Keratinocyte (primary cell): ENCODE measurements at places on chromosomes 1 and 21. TPM values are rescaled to one million over a fixed set of nuclear protein-coding genes. Genes with fewer than 3 reads are reported as not detected.

DNA sequence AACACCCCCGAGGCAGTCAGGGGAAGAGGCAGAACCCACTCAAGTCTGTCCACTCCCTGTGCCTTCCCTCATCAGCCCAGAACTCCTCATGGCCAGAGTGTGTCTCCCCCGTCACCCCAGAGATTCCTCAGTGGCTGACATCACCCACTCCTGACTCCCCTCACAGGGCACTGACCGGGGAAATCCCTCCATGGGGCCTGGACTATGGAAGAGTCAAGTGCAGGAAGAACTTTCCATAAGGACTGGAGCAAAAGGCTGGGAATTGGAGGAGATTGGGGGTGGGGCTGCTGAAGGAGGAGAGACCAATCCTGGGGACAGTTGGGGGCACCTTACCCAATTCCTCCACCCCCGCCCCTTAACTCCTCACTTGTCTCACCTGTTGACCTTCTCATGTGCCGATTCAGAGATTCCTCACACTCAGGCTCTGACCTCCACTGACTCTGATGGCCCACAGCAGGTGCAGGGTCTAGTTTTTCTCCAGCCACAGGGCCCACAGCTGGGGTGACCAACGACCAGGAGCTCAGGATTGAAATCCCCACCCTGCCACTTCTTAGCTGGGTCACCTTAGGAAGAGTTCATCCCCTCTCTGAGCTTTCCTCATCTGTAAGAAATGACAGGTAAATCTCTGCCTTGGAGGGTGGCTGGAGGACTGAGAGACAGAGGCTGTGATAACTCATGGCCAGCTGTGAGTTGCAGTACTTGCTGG is 481 bp upstream of the EXTL1 start:
- no peak for DNase-seq

CPTP gene
- polyA plus RNA-seq: 5.8 to 14.0 TPM (median 11.8 TPM) in 3 replicates

- DNase-seq: no peak
Measured at GRCh38 chr1:244065063-244065793, 14.1 kb downstream of the ZBTB18 start.

GRCh38 chr1:31064111-31064717 is 1.3 kb downstream of the PUM1 start:
- DNase-seq: no peak

DNA sequence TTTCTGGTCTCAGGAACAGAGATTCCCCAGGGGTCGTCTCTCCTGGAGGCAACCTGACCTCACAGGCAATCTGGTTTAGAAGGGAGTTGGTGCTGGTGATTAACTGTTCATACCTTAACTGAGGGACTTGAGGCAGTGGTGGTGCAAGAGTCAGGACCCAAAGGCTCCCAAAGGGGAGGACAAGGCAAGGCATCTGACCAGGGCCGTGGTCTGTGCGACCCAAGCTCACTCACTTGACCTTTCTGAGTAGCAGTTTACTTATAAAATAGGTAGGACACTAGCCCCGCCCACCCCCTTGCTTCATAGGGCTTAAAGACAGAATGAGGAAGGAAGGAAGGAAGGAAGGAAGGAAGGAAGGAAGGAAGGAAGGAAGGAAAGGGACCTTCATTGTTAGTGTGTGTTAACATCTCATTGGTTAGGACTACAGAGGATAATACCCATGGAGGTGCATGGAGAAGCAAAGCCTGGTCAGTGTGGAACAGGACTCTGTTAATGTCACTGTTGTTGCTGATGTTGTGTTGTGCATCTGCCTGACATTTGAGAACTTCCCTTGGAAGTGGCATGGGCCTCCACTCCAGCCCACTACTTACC is 4.6 kb upstream of the KCNA2 start:
- no peak for DNase-seq

DNA sequence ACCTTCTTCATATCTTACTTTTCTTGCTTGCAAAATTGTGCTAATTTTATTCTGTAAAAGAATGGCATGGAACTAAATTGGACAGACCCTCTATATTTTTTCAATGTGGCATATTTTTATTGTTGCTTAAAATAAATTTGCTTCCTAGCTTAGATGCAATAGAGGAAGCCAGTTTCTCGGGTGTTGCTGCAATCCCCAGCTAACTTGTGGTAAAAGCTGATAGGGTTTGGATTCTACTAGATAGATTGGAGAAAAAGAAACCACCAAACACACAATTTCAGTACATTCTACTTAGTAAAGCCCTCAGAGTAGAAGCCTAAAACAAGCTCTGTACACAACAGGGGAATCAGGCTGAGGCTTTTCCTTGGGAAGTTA is 49.5 kb upstream of the GCLM start:
- no peak for DNase-seq

LRRIQ3 gene
- polyA plus RNA-seq: 0.94 to 1.8 TPM (median 1.1 TPM) in 3 replicates

DNA sequence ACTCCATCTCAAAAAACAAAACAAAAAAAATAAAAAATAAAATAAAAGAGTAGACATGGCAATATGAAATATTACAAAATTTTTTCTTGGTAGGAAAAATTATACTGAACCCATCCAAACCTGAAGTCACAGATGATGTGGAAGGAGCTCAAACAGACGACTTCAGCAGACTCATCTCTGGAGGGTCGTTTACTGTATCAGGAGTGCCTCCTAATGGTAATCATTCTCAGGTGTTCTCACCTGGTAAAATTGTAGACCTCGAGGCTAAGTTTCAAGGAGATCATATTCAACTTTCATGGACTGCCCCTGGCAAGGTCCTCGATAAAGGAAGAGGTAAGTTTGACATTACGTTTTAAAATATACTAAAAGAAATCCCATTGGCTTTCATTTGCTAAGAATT is 54.3 kb upstream of the SH3GLB1 start:
- no peak for DNase-seq

ACTN2 gene
- polyA plus RNA-seq: not detected in 3 replicates

DNA sequence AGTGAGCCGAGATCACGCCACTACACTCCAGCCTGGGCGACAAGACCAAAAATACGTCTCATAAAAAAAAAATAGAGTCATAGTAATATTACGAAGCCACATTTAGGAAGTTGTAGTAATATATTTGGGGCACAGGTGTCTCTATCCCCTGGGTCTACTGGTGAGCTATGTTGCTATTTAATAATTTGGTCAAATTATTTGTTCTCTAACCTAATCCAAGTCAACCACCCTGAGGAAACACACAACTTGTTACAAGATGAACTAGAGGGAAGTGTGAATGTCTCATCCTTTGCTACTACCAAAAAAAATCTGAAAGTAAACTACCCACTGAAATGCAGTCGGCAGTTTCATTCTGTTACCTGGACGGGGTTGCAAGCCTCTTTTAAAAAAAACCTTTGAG is 35.3 kb downstream of the RGS8 start:
- DNase-seq: no peak

TMPRSS15 gene
- polyA plus RNA-seq: not detected in 3 replicates

NDUFS2 gene
- polyA plus RNA-seq: 105 to 136 TPM (median 135 TPM) in 3 replicates

- DNase-seq: no peak
Measured at GRCh38 chr1:203082571-203083462, 3.0 kb downstream of the MYOG start.

- DNase-seq: no peak
Measured at GRCh38 chr1:25760871-25761270, 39.1 kb upstream of the SELENON start.

DNA sequence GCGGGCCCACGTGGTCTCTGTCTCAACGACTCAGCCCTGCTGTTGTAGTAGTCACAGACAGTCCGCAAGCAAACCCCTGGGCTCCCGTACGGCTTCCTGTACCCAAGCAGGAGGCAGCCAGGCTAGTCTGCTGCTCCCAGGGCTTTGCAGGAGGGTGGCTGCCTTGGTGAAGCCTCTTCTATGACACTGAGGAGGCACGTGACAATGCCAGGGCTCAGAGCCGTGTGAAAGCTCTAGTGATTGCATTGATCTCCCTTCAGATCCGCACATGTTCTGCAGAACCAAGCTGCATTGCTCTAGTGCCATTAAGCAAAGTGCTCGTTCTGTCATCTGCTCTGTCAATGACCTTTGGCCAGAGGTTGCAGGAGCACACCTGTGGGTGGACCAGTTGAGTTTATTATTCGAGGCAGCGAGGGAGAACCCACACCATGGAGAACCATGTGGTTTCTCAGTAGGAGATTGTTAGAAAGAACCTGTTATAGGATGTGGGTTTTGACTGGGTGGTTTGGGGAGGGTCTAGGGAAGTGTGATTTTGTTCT is 18.0 kb downstream of the UMODL1 start:
- no peak for DNase-seq

GRCh38 chr1:235883261-235883927 is 16.7 kb upstream of the LYST start:
- no peak for DNase-seq

DNA sequence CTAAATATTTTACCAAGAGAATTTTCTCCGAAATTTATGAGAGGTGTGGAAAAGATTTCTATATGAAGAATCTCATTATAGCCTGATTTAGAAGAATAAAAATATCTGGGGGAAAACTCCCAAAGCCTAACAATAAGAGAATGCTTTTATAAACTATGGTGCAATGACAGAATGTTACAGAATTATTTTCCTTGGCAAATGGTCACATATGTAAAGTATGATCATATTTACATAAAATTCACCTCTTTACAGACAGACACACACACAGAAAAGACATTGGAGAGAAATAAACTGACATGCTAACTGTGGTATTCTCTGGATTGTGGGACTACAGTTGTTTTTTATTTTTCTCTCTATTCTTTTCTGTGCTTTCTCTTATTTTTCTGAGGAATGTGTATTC is 226.3 kb upstream of the USP24 start:
- no peak for DNase-seq

RXFP4 gene
- not detected in 3 replicates for polyA plus RNA-seq

DNA sequence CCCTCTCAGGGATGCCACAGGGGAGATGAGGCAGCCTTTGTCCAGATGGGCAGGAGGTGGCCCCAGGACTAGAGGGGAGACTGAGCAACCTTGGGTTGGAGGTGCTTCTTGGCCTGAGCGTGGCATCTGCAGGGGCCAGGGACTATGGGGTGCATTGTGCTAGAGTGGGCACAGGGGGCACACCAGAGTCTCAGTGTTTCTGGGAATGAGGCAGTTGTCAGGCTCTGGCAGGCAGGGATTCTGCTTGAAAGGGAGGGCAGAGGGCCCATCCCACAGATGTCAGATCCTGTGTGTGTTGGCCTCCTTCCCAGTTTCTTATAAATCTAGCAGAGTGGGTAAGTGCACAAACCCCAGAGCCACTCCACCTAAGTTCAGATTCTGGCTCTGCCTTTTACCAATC is 13.7 kb downstream of the LGR6 start:
- no peak for DNase-seq

DNA sequence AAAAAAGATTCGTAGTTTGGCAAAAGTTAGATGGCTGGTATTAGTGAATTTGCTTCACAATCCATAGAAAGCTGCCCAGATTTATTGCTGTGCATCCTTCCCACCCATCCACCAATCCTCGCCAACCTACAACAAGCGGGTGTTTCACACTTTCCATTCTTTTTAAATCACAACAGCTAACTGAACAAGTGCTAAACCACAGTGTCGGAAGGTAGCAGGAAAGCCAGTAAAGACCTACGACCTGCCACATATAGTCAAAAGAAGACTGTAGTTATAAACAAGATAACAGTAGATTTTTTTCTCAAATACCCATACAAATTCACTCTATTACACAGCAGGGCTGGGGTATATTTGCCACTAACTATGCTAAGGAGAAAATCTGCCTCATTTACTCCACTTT is 47.0 kb upstream of the AIM2 start:
- no peak for DNase-seq

GBP6 gene
- polyA plus RNA-seq: 4.7 to 16.3 TPM (median 9.4 TPM) in 3 replicates

DNA sequence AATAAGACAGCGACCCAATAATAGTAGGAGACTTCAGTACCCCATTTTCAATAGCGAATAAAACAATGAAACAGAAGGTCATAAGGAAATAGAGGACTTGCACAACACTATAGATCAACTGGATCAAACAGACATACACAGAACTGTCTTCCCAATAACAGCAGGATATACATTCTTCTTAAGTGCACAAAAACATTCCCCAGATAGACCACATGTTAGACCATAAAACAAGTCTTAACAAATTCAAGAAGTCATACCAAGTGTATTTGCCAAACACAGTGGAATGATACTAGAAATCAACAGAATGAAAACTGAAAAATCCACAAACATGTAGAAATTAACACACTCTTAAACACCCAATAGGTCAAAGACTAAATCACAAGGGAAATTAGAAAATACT is 78.0 kb downstream of the LBR start:
- peak; percentile 63 for DNase-seq

RIPPLY3 gene
- polyA plus RNA-seq: 0.05 to 0.07 TPM in 2 of 3 replicates, not detected in the other

DNA sequence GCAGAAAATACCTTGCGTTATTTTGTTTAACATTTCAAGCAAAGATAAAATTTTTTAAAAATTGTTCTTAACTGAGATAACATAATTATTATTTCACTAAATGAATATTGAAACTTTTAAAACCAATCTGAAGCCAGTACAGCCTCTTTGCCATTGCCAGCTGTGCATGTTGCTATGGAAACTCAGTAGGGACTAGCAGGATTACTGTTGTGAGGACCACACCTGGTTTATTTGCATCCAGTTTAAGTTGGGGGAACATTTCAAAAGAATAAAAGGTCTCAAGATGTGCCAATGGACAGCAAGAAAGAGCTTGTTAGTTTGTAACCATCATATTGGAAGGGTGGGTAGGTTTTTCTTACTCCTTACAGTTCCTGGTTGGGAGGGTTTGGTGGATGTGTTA is 80.7 kb downstream of the POU2F1 start:
- no peak for DNase-seq

FCN3 gene
- 0.08 TPM in 1 of 3 replicates, not detected in the others for polyA plus RNA-seq

GRCh38 chr1:212600071-212600915 is 8.3 kb upstream of the ATF3 start:
- DNase-seq: no peak

- no peak for DNase-seq
Measured at GRCh38 chr21:20728691-20729090, 269.5 kb upstream of the NCAM2 start.

GRCh38 chr1:231636157-231636556 is 9.6 kb downstream of the DISC1 start:
- no peak for DNase-seq

S100A13 gene
- polyA plus RNA-seq: 215 to 276 TPM (median 228 TPM) in 3 replicates

HSPG2 gene
- polyA plus RNA-seq: 9.0 to 20.7 TPM (median 17.0 TPM) in 3 replicates

DNA sequence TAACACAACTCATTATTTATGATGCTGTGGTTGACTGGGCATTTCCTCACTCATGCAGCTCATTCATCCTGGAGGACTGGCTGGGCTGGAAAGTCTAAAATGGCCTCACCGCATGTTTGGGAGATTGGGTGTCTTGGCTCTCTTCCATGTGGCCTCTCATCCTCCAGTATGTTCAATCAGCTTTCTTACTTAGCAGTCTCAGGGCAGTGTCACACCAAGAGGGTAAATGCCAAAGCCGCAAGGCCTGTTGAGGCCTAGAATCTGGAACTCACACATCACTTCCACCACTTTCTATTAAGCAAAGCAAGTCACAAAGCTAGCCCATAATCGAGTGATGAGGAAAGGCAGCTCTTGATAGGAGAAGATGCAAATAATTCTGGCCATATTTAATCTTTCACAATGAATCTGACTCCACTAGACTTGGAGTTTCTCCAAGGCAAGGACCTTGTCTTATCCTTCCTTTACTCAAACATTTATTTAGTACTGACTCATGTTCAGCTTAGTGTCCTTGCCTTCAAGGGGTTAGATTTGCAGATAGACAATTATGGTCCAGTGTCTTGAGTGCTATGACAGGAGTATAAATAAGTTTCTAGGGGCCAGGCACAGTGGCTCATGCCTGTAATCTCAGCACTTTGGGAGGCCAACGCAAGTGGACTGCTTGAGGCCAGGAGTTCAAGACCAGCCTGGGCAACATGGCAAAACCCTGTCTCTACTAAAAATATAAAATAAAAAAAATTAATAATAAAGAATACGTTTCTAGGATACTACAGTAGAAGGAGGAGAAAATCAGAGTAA is 45.1 kb downstream of the TMEM53 start:
- no peak for DNase-seq

TMCC2 gene
- polyA plus RNA-seq: 0.60 to 1.8 TPM (median 0.83 TPM) in 3 replicates

KRTAP13-2 gene
- polyA plus RNA-seq: not detected in 3 replicates

GRCh38 chr1:19370453-19371170 is 58.5 kb downstream of the SLC66A1 start:
- no peak for DNase-seq
